ENCODE measurements at places on chromosomes 7 and 10.

DNA sequence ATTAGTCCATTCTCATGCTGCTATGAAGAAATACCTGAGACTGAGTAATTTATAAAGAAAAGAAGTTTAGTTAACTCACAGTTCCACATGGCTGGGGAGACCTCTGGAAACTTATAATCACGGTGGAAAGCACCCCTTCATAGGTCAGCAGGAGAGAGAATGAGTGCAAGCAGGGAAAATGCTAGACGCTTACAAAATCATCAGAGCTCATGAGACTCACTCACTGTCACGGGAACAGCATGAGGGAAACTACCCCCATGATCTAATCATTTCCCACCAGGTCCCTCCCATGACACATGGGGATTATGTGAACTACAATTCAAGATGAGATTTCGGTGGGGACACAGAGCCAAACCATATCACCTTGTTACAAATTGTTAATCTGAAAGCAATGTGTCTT, 15.8 kb downstream of the TAS2R39 start:
- no peak for DNase-seq

- no peak for DNase-seq
Measured at GRCh38 chr10:61890430-61890829, 11.1 kb upstream of the ARID5B start.

DNA sequence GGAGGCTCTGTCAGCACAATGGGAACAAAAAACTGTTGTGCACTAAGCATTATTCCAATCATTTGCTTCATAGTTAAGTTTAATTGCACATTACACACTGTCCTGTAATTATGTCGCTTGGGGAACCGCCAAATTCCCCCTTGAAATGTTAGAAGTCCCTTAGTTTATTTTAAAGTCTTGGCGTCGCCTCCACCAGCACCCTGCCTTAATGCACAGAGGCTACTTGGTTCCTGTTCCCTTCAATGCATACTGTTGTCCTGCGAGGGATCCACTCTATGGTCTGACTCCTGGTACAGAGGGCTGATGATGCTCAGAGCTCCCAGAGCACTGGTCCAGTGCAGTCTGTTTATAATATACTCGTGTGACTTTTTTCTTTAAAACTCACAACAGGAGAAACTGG, 330.7 kb downstream of the ELMO1 start:
- DNase-seq: no peak

DNA sequence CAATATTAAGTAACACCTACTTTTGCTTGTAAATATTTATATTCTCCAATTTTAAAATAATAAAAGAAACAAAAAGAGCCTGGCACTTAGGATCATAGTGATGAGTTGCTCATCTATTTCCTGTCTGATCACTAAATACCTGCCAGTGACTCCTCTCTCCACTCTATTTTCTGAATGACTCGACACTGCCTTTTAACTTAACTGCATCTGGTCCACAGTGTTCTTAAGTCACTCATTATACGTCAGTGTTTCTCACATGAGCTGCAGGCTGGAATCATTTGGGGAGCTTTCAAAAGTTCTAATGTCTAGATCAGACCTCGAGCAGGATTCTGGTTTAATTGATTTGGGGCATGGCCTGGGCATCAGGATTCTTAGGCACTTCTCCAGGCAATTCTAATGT, 78.0 kb upstream of the AGBL3 start:
- DNase-seq: no peak

- DNase-seq: no peak
Measured at GRCh38 chr10:114697061-114697598, 39.1 kb upstream of the ABLIM1 start.

- no peak for DNase-seq
Measured at GRCh38 chr10:78618050-78618449, 450.7 kb upstream of the ZMIZ1 start.

DNA sequence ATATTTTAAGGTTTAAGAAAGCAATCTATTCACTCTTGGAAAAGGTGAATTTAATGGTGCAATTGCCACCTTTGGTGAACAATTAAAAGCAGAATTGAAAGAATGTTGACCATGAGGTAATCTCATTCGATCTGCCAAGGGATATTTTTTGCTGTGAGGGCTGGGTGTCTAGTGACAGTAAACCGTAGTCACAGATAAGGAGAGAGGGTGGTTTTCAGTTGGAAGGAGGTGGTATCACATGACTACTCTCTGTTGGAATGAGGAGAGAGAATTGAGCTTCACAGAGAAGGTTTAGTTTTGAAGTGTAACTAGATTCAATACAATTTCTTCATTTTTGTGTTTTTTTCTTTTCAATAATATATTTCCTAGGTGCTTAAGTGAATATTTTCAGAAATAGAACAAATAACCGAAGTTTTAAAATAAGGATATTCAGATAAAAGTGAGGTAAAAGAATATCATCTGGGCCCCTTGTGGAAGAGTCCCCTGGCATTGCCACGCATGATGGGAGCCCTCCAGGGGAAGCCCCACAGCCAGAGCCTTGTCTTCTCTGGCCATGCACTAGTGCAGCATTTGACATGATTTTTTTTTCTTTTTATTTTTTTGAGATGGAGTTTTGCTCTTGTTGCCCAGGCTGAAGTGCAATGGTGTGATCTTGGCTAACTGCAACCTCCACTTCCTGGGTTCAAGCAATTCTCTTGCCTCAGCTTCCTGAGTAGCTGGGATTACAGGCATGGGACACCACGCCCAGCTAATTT, 73.4 kb downstream of the GPR141 start:
- DNase-seq: no peak

- no peak for DNase-seq
Measured at GRCh38 chr10:27482984-27483956, 20.8 kb upstream of the RAB18 start.

DNA sequence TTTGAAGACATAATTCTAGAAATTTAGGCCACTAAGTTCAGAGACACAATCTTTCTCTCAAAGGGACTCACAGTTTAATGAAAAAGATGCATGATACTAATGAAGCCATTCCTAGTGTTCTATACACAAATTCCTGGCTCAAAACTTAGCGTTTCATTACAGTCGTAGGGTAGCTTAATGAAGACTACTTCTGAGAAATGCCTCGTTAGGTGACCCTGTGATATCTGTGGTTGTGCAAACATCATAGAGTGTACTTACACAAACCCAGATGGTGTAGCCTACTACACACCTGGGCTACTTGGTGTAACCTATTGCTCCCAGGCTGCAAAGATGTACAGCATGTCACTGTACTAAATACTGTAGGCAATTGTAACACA, 488 bp upstream of the CHCHD3 start:
- DNase-seq: no peak

DNA sequence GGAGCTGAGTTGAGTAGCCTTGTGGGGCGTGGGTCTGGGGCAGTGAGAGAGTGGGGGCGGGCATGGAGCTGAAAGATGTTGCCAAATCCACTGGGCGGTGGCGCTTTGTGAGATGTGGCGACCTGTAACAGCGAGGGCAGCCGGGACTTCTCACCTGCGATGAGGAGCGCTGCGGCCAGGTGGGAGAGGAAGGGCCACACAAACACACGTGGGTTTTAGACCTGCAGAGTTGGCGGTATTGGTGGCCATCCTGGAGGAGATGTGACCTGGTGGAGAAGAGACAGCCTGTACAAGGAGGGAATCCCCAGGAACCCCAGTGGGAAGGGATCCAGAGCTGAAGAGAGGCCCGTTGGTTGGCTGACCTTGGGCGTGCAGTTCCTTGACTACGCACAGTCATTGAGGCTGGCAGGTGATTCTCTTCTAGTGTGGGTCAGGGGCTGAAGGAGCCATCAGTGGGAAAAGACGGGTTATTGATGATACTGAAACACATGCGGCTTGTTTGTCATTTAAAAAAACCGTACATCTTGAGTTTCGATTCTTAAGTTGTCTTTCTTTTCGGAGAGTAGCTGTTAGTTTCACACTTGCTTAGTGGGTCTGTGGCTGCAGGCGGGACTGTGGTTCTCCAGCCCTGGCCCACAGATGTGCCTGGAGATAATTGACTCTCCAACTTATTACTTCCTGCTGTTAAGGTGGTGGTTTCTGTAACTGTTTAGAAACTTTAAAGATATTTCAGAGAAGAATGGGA, 2.4 kb downstream of the CHST12 start:
- no peak for DNase-seq

DNA sequence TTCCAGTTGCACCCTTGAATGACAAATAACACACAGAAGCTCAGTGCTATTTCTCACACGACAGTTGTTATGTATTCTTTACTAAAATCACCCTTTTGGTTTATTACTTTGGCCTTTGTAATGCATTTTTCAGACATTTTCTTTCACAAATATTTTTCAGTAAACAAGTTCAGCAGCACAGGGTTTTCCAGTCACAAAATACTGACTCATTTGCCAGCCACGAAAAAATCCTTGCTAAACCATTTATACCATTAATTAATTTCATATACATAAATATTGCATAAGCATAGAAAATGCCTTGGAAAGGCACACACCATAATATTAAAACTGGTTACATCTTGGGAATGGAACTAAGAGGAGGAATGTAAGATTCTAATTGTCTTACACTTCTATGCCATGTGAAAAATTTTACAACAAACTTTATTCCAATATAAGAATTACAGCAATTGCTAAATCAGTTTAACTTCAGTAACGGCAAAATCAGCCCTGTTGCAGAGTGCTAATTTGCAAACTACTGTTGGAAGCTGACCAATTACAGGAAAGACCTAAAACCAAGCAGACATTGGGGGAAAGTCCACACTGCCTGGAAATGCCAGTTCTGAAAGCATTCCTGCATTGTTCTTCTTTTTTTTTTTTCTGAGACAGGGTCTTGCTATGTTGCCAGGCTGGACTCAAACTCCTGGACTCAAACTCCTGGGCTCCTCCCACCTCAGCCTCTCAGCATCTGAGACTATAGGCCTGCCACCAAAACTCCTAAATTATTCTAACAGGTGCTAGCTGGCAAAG, 31.6 kb upstream of the PBLD start:
- no peak for DNase-seq

DNA sequence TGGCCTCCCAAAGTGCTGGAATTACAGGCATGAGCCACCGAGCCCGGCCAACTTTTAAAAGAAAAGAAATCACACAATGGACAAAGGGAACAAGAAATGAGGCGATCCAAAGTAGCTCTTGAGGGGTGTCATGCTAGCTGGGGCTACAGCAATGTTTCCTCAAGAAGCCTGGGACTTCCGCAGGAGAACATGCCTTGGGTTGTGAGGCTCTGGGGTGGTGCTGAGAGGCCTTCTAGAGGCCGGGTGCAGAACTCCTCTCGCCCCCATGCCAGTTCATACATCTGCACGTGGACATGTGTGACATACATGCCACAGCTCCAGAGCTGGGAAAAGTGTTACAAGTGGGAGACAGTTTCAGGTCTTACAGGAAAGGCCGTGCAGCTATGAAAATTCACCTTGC, 238.2 kb downstream of the SKAP2 start:
- DNase-seq: no peak

DNA sequence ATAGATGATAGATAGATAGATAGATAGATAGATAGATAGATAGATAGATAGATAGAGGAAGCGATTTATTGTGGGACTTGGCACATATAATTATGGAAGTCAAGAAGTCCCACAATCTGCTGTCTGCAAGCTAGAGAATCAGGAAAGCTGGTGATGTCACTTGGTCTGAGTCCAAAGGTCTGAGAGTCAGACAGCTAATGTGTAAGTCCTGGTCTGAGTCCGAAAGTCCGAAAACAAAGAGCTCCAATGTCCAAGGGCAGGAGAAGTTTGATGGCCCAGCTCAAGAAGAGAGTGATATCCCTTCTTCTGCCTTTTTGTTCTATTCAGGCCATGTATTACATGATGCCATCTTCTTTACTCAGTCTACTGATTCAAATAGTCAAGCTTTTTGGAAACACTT, 53.8 kb upstream of the TCF7L2 start:
- DNase-seq: no peak

DNA sequence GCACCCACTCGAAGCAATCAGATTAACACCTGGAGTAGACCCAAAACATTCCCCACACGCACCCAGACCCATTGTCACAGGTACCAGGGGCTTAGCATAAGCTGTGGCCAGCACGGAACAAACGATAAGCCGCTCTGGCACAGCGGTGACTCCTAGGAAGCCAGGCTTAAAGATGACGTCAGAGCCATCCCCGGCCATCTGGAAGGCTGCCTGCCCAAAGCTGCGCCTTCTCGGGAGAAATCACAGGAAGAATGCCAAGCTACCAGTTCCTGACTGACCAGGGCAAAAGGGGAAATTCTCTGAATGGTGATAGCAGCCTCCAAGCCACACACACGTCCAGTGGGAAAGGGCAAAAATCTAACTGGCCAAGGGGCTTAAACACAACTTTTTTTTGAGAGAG, 13.0 kb upstream of the WIPI2 start:
- DNase-seq: no peak

DNA sequence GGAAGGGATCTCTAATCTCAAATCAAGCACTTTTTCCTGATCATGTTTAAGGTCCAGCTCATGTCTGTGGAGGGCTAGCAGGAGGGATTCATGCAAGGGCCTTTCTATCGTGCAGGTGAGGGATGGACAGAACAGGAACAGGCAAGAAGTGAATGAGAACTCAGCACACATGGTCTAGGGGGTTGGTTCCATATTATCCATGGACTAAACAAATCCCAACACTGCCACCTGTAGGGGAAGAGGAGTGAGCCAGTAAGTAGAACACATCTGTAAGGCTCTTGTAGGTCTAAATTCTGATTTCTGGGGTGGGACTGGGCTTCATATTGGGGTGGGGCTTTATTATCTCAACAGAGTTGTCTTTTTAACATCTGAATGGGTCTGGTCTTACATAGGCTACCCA, 138.0 kb upstream of the TARP start:
- DNase-seq: no peak

- DNase-seq: no peak
Measured at GRCh38 chr7:137421366-137421765, 77.8 kb upstream of the PTN start.

DNA sequence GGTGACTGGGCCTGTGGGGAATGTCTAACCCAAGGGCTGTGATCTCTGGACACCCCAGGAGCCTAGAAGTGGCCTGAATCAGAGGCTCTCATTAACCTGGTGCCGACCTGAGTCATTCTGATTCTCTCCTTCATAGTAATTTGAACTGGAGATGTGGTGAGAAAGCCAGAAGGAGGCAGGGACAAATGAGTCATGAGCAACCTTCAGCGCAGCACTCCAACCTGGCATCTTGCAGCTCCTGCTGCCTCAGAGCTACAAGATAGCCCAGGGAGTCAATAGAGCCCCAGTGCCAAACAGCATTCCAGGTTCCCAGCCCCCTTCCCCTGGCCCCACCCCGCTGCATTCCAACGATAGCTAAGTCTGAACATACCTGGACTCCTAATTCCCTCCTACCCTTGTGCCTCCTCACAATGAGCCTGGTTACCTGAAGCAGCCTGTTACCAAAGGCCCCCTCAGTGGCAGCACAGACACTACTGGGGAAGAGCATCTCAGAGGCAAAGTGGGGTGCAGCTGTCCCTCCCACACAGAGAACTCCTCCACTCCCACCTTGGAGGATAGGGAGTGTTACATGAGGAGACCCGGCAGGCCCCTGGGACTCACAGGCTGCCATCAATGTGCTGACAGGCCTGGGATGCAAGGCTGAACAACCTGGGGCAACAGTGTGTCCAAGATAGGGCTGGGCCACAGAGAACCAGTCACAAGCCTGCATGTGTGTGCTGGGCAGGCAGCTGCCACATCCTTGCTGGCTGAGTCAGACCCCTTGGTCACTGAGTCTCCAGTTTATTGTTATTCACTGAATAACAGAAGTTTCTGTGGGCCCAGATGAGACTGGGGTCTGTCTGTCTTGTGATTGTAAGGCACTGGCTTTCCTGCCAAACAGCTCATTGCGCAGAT, 76.8 kb upstream of the LEP start:
- DNase-seq: no peak

- DNase-seq: no peak
Measured at GRCh38 chr10:14023673-14024328, 306.9 kb downstream of the FRMD4A start.

- DNase-seq: no peak
Measured at GRCh38 chr7:145092766-145093165, 256.9 kb upstream of the TPK1 start.

Measured in stimulated activated CD4-positive, alpha-beta T cell treated with anti-CD3 and anti-CD28 coated beads, Interleukin-1b, Interleukin-23, amount 100 ng/mL, for 1 hour (primary cell).